ENCODE measurements at places on chromosomes 11 and 22.

DNA sequence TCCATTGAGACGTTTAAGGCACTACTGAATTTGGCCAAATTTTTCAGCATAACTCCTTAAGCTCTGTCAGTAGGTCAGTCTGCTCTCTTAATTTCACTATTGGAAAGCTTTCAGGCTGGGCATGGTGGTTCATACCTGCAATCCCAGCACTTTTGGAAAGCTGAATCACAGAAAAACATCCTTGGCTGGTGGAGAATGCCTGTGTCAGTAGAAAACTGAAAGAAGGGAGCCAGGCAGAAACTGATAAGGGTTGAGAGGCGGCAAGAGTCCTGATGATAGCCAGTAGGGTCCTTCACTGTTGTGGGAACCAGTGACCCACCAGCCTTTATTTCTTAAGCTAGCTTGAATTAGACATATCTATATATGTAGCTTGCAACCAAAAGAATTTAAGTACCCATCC lies 22.6 kb downstream of the NEU3 start:
- no peak for DNase-seq

GRCh38 chr22:20868025-20868962 lies 9.5 kb downstream of the SNAP29 start:
- DNase-seq = no peak

GRCh38 chr22:48784701-48785503 lies 1042.8 kb downstream of the BRD1 start:
- no peak for DNase-seq

- DNase-seq = no peak
Observed at GRCh38 chr11:82871646-82872045, 28.6 kb downstream of the PRCP start.

GRCh38 chr11:64207256-64208085 lies 950 bp downstream of the FERMT3 start:
- DNase-seq = no peak

DNA sequence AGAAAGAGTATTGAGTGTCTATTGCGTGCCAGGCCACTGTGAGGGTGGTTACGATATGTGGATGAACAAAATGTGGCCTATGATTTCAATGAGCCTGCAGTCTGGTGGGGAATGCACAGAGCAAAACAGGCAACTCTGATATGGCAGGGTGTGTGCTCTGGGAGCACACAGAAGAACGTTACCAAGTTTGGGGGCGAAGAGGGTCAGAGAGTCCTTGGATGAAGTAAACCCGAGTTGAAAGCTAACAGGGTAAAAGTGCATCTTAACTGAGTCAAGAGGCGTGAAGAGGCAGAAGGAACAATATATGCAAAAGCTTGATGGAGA lies 258 bp downstream of the CFAP68 start:
- no peak for DNase-seq

DNA sequence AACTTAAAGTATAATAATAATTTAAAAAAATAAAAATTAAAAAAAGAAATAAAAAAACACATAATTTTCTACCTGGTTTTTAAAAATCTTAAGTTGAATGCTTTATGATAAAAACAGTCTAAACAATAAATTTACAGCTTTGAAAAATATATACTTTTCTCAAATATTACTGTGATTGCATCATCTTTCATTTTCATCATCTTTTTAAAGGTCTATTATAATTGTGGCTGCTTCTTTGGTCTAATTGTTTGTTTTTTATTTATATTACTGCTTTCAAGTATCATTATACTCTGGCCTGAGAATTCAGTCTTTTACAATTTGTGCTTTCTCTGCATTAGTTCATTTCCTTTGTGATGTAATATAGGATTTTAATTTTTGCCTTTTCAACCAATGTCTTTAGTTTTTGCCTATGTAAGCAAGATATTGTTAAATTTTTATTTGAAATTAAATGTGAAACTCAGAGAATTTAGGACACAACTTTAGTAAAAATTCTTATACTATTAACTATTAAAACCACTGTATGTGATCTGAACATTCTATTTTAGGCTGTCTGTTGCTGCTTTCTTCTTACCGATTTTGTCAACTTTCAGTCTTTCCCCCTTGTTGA lies 7.3 kb downstream of the CYP2R1 start:
- DNase-seq = no peak

DNA sequence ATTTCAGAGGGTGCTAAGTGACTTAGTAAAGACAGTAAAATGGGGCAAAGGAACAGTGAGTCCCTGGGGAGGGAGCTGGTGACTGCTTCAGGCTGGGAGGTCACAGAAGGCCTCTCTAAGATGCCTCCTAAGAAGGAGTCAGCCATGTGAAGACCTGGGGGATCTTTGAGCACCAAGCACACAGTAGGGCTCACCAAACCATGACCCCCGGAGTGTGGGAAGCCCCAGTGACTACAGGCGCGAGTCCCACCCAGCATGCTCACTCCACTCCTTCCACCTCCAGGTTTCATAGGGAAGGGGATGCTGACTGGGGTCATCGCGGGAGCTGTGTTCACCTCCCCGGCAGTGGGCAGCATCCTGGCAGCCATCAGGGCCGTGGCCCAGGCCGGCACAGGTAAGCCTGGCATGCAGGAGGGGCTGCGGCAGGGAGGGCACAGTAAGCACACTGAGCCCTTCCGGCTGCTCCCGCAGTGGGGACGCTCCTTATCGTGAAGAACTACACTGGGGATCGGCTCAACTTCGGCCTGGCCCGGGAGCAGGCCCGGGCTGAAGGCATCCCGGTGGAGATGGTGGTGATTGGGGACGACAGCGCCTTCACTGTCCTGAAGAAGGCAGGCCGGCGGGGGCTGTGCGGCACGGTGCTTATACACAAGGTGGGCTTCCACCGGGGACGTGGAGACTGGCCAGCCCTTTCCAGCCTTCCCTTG lies 5.9 kb downstream of the TKFC start:
- no peak for DNase-seq

GRCh38 chr11:45051621-45052020 lies 94.8 kb upstream of the PRDM11 start:
- DNase-seq = no peak

- no peak for DNase-seq
Observed at GRCh38 chr11:66183494-66184048, 84.9 kb upstream of the RAB1B start.

- no peak for DNase-seq
Observed at GRCh38 chr11:12540913-12541582, 133.2 kb upstream of the TEAD1 start.

- no peak for DNase-seq
Observed at GRCh38 chr11:122933416-122933815, 48.2 kb downstream of the BSX start.

DNA sequence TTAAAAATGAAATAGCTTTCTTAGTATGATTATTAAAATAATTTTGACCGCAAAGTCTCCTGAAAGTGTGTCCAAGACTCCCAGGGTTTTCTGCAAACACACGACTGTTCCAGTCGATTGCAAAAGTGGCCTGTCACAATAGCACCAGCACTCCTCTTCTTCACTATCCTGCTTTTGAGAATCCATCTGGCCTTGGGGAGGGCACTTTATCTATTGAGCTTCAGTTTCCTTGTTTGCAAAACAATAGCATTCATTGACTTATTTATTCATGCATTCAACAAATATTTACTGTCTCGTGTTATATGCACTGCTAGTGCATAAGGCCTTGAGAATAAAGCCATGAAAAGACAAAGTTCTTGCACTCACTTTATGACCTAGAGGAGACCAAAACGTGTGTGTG lies 96.2 kb upstream of the NTM start:
- DNase-seq = no peak

- no peak for DNase-seq
Observed at GRCh38 chr22:32206774-32207758, 2.2 kb upstream of the RFPL2 start.

GRCh38 chr22:45451972-45452371 lies 38.5 kb downstream of the RIBC2 start:
- no peak for DNase-seq

GRCh38 chr22:17920145-17920605 lies 104.2 kb downstream of the MICAL3 start:
- DNase-seq = no peak

DNA sequence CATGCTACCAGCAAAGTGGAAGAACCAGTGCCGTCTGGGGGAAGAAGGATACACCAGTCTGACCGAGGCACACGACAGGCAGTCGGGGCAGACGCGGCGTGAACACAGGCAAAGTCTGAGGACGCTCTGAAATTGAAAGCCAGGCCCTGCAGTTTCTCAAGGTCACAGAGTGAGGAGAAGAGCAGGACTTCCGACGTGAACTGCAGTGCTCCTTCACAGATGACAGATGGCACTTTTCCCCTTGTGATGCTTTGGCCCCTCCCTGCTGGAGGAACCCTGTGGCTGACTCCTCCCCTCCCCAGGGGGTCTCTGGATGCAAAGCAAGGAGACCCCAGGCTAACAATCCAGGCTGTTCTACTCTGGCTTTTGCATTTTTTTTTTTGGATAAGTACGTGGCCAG lies 19.6 kb upstream of the JAM3 start:
- DNase-seq = no peak
